ENCODE measurements at places on chromosomes 2 and 18.

DNA sequence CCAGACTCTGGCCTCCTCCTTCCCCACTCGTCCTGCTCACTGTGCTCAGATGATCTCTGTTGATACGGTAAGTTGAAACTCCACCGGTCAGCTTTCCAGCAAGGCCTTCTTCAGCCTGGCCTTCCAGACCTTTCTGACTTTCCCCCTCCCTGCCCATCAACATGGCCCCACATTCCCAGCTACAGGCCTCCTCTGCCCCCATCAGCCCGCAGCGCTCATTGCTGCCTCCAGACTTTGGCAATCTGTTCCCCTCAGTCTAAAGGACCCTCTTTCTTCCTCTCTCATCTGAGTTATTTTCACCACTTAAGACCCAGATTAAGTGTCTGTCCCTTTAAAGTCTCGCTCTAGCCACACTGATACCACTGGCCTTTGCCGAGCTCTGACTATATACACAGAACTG, 10.6 kb downstream of the LOXHD1 start:
- DNase-seq = no peak

DNA sequence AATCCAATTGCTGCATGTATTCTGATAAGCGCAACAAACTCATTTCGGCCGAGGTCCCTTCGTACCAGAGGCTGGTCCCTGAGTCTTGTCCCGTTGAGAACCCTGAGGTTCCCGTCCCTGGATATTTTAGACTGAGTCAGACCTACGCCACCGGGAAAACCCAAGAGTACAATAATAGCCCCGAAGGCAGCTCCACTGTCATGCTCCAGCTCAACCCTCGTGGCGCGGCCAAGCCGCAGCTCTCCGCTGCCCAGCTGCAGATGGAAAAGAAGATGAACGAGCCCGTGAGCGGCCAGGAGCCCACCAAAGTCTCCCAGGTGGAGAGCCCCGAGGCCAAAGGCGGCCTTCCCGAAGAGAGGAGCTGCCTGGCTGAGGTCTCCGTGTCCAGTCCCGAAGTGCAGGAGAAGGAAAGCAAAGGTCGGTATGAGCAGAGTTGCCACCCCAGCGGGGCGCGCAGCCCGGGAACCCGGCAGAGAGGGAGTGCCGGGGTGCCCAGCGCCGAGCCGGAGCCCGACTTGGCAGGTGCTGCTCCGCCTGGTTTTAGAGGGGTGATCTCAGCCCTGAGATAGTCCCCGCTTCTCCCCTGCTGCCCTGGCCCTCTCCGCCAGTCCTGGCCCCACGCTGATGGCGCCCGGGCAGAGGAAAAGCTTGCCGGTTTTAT, 714 bp downstream of the HOXD10 start:
- DNase-seq = no peak

GRCh38 chr2:146457221-146457620, 1387.6 kb upstream of the ACVR2A start:
- no peak for DNase-seq

DNA sequence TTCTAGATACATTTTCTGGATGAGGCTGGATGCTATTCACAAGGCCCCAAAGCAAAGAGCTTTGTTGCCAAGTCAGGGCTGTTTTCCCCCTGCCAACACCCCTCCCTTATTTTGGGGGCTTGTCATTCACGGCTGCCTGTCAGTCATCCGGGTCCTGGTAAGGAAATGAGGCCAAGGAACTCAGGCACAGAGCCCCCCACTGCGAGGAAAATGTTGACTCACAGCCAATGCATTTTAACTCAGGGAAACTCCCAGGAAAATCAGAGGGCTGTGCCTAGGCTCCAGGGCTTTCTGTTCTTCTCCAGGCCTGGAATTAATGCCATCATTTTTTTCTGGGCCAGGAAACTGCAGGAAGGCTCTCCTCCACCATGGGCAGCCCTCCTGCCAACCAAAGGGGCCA, 241.1 kb downstream of the SMAD2 start:
- no peak for DNase-seq

- DNase-seq = no peak
Observed at GRCh38 chr18:37199741-37200140, 365.9 kb downstream of the CELF4 start.

GRCh38 chr2:67466734-67467133, 69.6 kb downstream of the ETAA1 start:
- no peak for DNase-seq

GRCh38 chr2:179446476-179447141, 182.0 kb upstream of the SESTD1 start:
- DNase-seq = no peak

DNA sequence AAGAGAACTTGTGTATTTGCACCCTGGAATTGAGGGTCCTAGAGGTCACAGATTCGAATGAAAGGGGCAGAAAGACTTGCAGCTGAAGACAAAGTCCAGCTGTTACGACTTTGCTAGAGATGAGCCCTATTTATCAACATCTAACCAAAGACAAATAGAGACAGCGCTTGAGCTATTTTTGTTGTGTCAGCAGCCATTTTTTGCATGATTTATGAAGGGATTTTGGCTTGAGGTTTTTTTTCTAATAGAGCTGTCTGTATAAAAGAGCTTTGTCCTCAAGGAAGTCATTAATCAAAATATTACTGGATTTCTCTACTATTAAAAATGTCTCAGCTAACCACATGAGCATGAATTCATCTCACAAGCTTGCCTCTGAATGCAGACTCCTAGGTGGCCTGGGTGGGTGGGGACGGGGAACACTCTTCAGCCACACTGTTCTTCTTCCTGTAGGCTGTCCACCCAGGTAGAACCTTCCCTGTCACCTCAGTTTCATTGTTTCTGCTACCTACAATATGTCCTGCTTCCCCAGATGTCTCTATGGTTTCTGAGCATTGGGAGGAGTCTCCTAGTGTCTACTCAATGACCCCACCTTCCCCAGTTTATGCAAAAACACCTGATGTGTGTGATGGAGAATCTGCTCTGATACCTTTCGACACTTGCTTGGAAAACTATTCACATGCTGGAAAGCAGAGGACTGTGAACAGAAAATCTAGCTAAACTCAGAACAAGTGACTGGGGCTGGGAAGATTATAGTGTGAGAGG, 7.2 kb upstream of the CD226 start:
- DNase-seq = no peak

DNA sequence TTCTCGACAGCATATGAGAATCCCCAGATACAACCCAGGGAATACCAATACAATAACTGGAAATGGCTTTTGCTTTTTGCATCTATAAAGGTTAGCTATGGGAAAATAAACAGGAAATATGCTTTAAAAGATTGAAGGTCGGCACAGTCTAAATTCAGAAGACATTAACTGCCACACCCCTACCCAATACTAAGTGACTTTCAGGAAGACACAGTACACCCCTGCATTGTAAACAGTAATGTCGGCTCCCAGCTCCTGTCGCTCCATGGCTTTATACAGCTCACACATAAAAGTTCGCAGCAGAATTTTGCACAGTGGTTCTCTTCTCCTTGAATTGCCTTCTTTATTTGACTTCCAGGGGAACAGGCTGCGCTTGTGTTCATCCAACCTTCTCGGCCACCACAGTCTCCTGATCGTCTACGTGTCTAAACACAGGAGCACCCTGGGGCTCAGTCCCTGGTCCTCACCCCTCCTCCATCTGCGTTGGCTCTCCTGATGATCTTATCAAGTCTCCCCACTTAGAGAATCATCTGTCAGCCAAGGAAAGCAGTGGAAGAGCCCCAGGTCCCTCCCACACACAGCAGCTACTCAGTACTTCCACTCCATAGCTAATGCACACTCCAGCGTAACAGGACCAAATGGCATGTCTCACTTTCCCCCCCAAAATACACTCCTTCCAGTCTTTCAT, 22.7 kb downstream of the CYB5A start:
- DNase-seq = no peak

GRCh38 chr2:38658613-38659012, 7.3 kb upstream of the GALM start:
- DNase-seq = no peak

DNA sequence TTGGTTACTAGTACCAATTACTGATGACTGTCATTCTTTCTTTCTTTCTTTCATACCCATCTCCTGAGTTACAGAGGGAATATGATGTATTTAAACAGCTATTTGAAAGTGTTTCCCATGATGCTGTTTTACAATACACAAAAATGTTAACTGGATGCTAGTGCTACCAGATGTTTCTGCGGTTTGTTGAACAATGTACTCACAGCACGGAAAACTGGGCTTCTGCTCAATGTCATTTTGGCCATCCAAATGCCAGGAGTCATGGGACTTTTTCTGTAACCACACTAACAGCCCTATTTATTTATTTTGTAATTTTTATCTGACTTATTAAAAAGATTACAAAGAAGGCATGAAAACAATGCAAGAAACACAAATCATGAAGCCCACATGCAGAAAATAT, 313.8 kb downstream of the RIT2 start:
- no peak for DNase-seq

DNA sequence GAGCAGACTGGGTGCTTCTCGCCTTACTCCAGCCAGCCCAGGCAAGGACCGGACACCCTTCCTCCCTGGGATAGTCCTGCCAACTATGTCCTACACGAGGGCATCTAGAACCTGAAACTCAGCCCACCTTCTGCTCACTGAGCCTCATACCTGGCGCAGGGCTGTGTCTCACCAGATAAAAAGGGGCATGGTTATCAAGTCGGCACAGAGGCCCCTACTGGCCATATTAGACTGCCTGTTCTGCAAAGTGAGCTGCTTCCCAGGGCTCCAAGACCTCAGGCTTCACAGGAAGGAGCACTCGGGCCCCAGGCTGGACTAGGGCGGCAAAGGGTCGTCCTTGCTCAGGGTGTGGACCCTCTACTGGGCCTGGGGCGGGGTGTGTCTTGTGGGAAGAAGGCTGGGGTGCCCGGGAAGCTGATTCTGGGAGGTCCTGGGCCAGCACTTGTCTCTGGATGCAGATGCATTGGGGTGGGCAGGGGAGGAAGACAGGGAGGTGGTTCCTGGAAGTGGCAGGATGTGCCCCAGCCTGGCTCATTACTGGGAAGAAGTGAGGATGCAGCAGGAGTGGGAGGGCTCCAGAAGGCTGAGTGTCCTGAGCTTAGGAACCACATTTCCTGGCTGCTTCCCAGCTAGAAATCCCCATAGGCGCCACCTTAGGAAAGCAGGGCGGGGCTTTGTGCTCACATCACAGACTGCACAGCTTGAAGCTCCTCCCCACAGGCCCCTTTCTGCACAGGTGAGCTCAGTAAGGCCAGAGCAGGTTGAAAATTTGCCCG, 19.6 kb downstream of the EHD3 start:
- DNase-seq = no peak

- no peak for DNase-seq
Observed at GRCh38 chr18:57759650-57760049, 43.5 kb downstream of the ATP8B1 start.

GRCh38 chr2:182066400-182067087, 80.9 kb downstream of the PPP1R1C start:
- no peak for DNase-seq

- no peak for DNase-seq
Observed at GRCh38 chr2:55112229-55113031, 62.2 kb upstream of the RTN4 start.

DNA sequence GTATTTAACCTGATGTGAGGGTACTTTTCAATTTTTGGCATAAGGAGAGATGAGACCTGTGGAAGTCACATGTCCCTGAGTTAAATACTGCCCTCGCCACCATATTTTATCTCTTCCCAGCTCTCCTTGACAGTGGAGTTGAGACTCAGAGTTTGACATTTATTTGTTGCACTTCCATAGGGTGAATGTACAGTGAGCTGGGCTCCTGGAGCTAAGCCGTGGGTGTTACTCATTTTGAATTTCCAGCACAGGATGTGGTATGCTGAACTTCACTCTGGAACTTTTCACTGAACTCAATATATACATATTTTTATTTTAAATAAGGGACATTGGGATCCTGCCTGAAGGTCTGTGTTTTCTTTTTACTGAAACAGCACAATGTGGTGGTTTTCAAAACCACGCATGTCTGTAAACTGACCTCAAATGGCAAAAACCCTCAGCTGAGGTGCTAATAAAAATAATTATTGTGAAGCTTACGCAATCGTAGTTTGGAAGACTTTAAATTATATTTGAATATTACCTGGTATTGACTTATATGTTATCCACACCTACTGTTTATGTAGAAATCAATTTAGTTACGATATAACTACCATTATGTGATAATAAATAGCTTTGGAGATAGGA, 12.1 kb downstream of the RNF144A start:
- DNase-seq = no peak

GRCh38 chr2:186486651-186487647, 889 bp downstream of the ZC3H15 start:
- DNase-seq = no peak

DNA sequence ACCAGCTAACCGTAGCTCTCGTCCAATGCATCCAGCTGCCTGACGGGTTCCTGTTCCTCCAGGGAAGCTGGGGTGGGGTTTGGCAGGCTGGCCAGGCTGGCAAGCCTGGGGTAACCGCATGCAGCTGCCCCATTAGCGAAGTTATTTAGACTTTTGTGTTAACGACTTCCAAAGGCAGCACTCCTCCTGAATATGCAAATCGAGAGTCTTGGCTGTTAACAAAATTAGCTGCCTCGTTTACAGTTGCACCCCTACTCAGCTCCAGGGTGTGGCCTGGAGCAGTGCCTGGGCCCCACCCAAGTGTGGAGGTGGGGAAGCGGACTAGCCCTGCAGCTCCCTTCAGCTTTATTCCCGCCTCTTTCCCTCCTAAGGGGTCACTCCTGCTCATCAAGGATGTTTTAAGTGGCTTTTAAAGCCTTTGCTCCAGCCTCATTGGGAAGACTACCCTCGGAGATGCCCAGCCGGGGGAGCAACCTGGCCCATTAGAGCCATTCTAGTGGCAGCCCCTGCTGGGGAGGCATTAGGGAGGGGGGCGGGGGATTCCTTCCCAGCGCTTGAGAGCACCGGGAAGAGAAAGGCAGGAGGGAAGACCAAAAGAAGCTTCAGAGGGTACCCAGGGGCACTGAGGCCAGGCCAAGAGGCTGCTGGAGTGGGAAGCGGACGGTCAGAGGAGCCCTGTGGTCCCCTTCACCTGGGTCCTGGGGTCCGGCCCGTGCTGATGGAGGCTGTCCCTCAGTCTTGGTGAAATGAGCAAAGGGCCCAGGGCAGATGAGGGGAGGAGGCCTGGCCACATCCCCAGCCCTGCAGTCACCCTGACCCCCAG, 204.1 kb downstream of the CELF4 start:
- no peak for DNase-seq

All from esophagus squamous epithelium (tissue), 5 donors.